M059J (cell line): ENCODE measurements at places on chromosomes 6 and 20. TPM values are rescaled to one million over a fixed set of nuclear protein-coding genes. Genes with fewer than 3 reads are reported as not detected.

- DNase-seq, result no peak
These were observed 182.6 kb downstream of the CDKAL1 start for GRCh38 chr6:20716865-20717264.

- DNase-seq, result no peak
These were observed 223.3 kb upstream of the HEY2 start for GRCh38 chr6:125526007-125526720.

GRCh38 chr6:22435151-22435550 is 134.2 kb upstream of the HDGFL1 start:
- no peak for DNase-seq

DNA sequence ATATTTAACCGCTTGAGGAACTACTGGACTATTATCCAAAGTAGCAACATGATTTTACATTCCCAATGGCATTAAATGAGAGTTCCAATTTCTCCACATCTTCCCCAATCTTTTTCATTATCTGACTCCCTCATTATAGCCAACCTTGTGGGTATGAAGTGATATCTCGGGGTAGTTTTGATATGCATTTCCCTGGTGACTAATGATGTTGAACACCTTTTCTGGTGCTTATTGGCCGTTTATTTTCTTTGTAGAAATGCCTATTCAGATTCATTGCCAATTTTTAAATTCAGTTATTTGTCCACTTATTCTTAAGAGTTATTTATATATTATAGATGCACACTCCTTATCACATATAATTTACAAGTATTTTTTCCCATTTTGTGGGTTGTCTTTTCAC is 129.0 kb downstream of the MMS22L start:
- no peak for DNase-seq

DNA sequence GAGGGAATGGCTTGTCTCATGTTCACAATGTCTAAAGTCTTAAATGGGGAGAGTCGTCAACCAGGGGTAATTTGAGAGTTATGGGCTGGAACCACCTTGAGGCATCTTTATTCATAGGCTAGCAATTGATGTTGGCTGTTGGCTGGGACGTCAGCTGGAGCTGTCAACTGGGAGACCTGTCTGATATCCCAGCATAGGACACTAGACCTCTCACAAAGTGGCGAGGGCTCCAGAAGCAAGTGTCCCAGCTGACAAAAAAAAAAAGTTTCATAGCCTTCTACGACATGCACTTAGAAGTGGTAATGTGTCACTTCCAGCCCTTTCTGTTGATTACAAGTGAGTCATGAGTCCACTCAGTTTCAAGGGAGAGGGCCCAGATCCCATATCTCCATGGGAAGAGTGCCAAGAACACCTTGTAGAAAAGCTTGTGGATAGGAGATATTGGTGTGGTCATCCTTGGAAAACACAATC is 278.0 kb downstream of the ESR1 start:
- peak; percentile 94 for DNase-seq

DNA sequence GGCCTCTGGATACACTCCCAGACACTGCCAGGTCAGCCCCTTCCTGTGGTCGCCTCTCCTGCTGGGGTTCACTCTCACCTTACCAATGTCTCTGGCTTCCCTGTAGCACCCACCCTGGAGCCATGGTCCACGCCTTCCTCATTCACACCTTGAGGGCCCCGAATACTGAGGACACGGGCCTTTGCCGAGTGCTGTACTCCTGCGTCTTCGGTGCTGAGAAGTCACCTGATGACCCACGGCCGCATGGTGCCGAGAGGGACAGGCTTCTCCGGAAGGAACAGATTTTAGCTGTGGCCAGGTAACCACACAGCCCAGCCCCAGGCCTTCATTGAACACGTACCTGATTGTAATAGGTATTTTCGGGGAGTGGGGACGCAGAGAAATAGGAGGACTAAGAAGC is 1.6 kb downstream of the AP5S1 start:
- DNase-seq, result no peak

- DNase-seq, result peak; percentile 27
These were observed 13.5 kb upstream of the CD2AP start for GRCh38 chr6:47464052-47464451.

- no peak for DNase-seq
These were observed 40.4 kb downstream of the DLL1 start for GRCh38 chr6:170250455-170250854.

DNA sequence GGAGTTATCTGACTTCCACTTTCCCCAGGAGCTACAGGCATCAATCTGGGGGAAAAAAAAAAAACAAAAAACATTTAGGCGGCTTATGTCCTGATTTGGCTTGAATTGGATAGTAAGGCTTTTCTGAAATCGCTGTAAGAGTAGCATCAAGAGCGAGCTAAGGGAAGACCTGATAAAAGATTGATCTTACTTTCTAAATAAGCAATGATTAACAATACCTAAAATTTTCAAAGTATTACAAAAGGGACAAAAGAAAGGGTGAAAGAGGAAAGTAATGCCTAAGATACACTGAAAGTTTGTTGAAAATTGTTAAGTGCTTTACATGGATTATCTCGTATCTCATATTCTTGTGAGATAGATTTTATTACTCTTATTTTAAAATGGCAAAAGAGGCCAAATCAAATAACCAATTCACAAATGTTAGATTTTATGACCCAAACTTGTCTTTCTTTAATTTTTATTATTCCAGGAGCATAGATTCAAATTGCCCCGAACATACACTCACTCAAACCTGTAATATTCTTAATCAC is 106.4 kb upstream of the PRSS16 start:
- no peak for DNase-seq

DNA sequence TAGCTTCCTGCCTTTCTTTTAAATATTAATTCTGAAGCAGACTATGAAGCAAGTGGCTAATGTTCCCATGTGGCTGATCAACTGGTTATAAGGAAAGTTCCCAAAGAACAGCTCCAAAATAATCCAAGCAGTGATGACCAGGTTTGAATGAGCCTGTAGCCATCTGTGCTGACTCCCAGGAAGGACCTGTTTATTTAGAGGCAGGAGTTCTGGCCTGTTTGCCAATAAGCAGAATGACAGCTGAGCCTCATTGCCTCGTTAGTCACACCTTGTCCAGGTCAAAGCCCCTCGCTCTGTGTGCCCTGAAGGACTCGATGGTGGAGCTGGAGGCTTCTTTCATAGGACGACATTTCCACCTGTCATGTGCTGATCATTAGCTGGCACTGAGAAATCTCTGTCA is 97.4 kb downstream of the TMEM170B start:
- no peak for DNase-seq

- no peak for DNase-seq
These were observed 543.6 kb downstream of the GRIK2 start for GRCh38 chr6:101937108-101937507.

DNA sequence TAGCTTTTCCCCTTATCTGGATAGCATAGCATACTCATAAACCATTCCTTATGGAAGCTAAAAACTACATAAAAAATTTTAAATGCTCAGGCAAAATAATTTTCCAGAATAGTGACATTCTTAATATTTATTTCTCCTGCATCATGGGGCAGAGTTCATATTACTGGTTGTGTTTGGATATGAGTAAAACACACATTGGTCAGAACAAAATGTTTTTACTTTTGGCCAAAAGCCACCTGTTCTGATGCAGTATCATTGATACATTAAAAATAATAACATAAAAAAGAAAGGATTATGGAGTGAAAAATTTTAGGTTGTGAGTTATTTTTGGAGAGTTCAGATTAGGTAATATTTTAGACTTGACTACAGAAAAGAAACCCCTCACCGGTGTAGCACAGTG is 33.6 kb downstream of the TRAM2 start:
- no peak for DNase-seq

DNA sequence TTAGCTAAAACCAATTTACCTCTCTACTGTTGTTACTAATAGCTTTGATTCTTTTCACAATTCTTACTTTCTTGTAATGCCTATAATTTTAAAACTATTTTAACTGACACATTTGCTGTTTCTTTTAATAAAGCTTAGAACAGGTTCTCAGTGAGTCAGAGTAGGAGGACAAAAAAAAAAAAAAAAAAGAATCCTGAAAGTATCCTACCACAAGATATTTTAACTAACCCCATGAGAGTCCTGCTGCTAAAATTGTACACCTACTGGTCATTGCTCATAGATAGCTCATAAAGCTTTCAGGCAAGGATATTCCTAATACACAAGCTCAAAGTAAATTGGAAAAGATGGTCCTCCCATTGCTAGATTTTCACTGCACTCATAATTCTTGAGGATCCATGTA is 301.0 kb downstream of the CENPW start:
- no peak for DNase-seq

DNA sequence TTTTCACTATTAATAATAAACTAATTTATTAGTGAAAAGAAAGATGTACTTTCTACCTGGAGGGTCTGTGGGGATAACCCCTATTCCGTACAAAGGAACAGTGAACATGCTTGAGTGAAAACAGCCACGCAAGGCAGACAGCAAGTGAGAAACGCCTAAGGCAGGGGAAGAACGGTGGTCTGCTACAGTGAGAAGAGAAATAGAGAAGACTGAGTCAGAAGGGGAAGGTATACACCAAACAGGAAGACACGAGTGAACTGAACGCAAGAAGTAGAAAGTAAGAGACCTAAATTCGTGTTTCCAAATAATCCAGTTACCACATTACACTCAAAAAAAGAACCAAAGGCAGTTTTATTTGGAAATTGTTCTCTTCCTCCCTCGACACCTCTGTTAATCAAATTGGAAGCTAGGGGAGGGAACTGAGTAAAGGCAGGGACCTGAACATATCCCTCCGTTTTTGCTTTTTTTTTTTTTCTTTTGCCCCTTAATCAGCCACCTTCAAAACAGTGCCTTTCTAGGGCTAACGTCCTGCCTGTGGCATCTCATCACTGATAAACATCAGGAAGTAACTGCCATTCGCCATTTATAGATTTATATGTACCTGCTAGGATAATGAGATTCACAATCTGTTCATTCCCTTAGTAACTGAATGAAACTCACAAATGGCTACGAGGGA is 48.9 kb downstream of the ATXN1 start:
- DNase-seq, result peak; percentile 65

GRCh38 chr20:57013217-57013616 is 253.2 kb downstream of the BMP7 start:
- DNase-seq, result no peak

DNA sequence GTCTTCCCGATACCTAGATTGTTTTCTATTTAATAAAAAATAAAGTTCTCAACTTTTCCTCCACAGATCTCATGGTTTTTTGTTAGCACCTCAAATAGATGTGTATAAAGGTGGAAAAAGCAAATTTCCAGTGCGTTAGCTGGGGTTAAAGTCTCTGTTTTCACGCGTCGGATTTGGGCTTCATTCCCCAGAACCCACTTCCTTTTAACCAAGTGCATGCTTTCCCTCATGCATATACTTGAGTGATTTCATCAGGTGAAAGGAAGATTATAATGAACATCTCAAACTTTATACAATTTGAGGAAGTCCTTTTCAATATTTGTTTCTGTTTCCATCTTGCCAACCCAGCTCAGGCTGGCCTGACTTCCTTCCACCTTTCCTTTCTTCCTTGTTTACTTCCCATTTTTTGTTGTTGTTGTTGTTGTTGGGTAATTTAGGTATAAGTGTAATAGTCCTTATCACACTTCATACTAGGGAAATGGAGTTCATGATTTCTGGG is 43.9 kb upstream of the GGTLC1 start:
- DNase-seq, result no peak

DNA sequence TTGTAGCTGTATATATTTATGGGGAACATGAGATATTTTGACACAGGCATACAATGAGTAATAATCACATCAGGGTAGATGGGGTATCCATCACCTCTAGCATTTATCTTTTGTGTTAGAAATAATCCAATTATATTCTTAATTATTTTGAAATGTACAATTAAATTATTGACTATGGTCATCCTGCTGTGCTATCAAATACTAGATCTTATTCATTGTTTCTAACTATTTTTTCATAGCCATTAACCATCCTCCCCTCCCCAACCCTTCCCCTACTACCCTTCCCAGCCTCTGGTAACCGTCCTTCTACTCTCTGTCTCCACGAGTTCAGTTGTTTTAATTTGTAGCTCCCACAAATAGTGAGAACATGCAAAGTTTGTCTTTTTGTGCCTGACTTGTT is 28.5 kb downstream of the NKX2-4 start:
- no peak for DNase-seq

DNA sequence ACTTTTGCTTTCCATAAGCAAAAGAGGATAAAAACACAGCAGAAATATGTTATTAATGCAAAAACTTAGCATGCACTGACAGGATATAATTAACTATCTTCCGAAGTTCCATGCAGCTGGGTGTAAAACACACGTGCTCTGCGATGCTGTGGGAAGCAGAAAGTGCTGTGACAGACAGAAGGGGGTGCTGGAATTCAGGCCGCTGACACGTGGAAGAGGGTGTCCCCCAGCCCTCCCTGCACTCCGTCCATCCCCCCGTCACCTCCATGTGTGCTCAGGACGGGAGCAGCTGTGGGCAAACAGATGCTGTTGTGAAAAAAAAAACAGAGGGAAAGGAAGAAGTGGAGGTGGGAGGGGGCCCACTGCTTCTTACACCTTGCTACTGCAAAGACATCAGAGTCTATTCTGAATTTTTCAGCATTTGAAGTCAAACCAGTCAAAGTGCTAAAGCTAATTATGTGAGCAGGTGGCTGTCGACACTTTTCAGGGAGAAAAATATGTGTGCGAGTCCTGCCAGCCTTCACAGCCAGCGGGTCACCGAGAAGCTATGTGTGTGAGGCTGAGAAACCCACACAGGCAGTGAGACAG is 175.9 kb upstream of the AFDN start:
- DNase-seq, result no peak

DNA sequence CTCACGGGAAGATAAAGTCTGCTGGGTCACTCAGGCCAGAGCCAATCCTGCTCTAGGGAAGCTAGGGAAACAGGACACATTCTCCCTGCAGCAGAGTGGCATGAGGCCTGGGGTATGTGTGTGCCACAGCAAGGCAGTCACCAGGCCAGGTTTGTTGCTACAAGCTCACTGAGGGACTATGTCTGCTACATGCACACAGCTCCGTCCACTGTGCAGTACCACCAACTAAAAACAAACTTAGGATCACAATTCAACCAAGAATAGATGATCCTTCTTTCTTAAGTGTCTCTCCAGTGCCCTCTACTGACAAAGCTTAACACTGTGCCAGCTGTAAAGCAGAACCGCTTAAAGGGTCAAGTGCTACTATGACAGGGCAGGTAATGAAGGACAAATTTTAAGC is 192.5 kb downstream of the PTPRK start:
- DNase-seq, result peak; percentile 12

- DNase-seq, result peak; percentile 44
These were observed 220.7 kb downstream of the ARHGAP18 start for GRCh38 chr6:129489215-129489765.

- DNase-seq, result no peak
These were observed 141.4 kb upstream of the PTPN1 start for GRCh38 chr20:50368813-50369224.

Gene PDE7B
- 3.5 and 3.6 TPM in 2 replicates for total RNA-seq

Gene CALHM4
- not detected in 2 replicates for total RNA-seq

Gene TSHZ2
- total RNA-seq, result 5.5 and 11.9 TPM in 2 replicates

Gene PRSS35
- total RNA-seq, result 0.25 and 0.49 TPM in 2 replicates

Gene SLC24A3
- total RNA-seq, result 1.8 and 2.8 TPM in 2 replicates

Gene C4A
- total RNA-seq, result 4.1 and 5.6 TPM in 2 replicates

Gene TMEM217
- total RNA-seq, result 1.3 and 1.4 TPM in 2 replicates

Gene C2
- total RNA-seq, result 2.9 and 3.3 TPM in 2 replicates

Gene TMEM239
- total RNA-seq, result not detected in 2 replicates

Gene RHAG
- total RNA-seq, result not detected in 2 replicates

Gene OR2H2
- not detected in 2 replicates for total RNA-seq
